ENCODE measurements at places on chromosomes 4 and X. TPM values are rescaled to one million over a fixed set of nuclear protein-coding genes. Genes with fewer than 3 reads are reported as not detected.

The WDR45 gene
- 65.1 TPM for polyA plus RNA-seq

- DNase-seq = no peak
These were observed 764.1 kb upstream of the TENM3 start for GRCh38 chr4:181479141-181479540.

- DNase-seq = no peak
These were observed 1.6 kb downstream of the FAM13A start for GRCh38 chr4:89055157-89056080.

DNA sequence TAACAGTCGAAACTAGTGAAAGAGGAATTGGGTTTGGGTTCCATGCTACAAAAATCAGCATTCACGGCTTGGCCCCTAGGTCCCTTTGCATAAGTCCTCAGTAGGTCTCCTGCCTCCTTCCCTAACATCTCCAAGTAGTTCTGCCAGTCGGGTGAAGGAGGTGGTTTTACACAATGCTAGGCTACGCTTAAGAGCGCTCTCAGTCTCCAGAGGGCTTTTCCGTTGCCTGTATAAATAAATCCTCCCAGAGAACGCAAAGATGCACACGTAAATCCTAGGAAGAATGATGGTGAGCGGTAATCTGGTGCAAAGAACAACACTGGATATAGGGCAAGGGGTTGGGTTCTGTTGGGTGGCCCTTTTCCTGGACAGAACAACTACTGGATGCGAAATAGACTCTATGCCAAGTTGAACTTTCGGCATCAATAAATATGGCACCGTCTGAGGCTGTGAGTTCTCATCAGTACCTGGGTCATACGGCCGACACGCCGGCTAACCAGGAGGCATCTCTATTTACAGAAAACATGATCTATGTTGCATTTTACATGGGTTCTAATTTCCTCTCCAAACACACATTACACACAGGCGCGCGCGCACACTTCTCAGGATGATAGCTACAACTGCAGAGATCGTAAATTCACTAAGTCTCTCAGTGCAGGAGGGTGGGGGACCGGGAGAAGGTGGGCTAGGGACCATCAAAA lies 1.3 kb downstream of the CAMK2D start:
- peak; percentile 63 for DNase-seq

The XAGE5 gene
- not detected for polyA plus RNA-seq

DNA sequence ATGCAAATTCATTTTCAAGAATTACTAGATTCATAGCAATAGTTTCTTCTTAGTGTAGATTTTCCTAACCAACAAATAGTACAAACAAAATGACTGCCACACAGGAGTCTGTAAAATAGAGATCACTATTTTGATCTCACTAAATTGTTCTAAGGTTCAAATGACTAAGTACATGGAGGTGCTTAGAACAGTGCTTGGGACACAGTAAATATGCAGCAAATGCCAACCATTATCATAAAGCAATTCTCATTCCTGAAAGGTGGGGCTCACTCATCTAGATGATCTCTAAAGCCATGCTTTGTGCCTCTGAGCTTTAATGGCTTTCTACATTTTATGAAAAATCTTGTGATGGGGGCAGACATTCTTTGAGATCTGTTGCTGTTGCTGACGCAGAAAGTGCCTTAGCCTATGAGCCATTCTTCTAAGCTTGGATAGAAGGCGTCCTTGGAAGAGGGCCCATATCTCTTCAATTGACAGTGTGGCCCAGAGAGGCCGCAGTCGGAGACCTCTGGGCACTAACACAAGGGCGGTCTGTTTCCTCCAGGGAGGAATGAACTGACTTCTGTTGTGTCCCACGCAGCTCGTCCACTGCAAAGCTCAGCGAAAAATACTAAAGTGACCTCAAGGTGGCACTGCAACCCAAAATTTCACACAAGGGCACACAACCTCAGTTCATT lies 23.5 kb downstream of the TLR10 start:
- no peak for DNase-seq

- no peak for DNase-seq
These were observed 104.3 kb upstream of the STK26 start for GRCh38 chrX:131918839-131919238.

The SGMS2 gene
- 2.6 TPM for polyA plus RNA-seq

DNA sequence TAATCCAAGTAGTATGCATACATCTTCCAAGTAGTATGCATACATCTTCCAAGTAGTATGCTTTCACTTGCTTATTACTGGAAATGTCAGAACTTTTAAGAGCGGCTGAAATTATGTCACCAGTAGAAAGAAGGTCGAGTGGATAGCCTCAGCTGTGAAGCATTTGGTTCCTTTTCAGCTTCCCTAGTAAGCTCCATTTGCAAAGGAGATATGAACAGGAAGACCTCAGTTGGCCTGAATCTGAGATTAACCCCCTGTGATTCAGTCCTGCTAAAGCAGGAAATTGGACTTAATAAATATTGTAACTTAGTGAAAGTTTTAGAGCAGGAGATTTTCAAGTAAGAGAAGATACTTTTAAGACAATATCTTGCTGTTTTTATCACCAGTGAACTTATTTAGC lies 48.1 kb downstream of the PCDH7 start:
- DNase-seq = no peak

- peak; percentile 68 for DNase-seq
These were observed 125.0 kb upstream of the TBL1X start for GRCh38 chrX:9339603-9340491.

GRCh38 chrX:155923200-155923599 lies 42.1 kb downstream of the VAMP7 start:
- no peak for DNase-seq

The PGM2 gene
- 7.5 TPM for polyA plus RNA-seq

The ERVMER34-1 gene
- 3.3 TPM for polyA plus RNA-seq

- DNase-seq = no peak
These were observed 607.8 kb downstream of the FSTL5 start for GRCh38 chr4:161555689-161556660.

GRCh38 chrX:119512146-119512800 lies 44.0 kb downstream of the SLC25A5 start:
- peak; percentile 61 for DNase-seq

- DNase-seq = no peak
These were observed 264.0 kb upstream of the SLIT2 start for GRCh38 chr4:19987746-19988145.

DNA sequence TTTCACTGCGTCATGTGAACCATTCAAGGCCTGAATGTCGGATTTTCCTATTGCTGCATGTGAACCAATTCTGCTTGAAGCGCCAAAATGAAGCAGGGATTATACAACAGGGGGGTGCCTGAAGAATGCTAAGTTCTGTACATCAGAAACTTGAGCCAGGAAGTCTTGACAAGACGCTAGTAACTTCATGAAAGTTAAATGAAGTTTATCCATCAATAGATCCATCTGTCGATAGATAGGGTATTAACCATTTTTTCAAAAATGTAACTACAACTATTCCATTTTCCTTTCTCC lies 590 bp upstream of the NAF1 start:
- no peak for DNase-seq

GRCh38 chr4:88320780-88321373 lies 36.5 kb upstream of the PPM1K start:
- DNase-seq = no peak

The CPLX1 gene
- 5.9 TPM for polyA plus RNA-seq

DNA sequence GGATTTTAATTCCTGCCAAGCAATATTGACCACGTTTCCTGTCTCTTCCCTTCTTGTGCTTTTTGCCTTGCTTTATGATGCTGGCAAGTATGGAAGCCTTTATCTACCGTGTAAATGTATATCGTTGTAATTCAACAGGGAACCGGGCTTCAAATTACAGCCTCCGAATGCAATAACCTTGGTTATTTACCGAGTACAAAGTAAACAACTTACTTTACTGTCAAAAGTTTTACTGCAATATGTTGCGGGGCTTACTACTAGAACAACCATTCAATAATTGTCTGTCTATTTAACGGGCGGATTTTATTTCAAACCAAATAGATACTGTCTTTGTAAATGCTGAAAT lies 73.1 kb downstream of the PALLD start:
- DNase-seq = no peak

GRCh38 chrX:23118890-23119527 lies 119.2 kb downstream of the DDX53 start:
- no peak for DNase-seq

GRCh38 chr4:3730422-3731190 lies 35.6 kb upstream of the ADRA2C start:
- no peak for DNase-seq

The NAP1L3 gene
- 2.3 TPM for polyA plus RNA-seq

DNA sequence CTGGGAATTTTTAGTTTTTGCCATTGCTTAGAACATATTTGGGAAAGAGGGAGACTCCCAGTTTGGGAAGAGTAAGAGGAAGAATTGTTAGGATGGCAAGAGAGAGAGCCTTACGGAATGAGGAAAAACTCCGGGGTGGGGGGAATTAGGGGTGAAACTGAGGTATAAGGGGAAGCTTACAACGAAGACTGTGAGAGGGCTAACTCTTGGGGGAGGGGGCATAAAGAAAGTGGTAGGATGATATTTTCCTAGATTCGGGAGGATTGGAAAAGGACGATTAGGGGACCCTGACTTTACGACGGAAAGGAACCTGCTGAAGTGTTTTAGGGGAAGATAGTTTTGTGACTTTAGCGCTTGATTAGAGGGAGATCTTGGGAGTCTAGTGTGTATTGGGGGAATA lies 86.2 kb upstream of the HPRT1 start:
- DNase-seq = no peak

DNA sequence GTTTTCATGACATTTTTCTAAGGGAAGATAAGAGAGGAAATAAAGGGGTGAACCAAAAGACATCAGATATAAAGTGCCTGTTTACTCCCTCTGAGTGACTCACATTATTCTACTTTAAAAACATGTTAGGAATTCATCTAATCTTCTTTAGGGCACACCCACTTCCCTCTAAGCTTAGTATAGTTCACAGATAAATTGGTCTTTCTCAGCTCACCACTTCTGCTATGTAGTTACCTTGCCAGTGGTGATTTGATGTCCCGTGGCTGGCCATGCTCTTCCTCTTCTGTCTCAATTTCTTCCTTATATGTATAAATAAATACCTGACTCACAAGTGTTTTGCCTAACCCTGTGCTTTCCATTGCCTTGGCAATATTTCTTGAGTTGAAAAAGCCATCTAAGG lies 96.8 kb downstream of the PDLIM5 start:
- DNase-seq = peak; percentile 48

The WDR17 gene
- 0.23 TPM for polyA plus RNA-seq

The NALF2 gene
- polyA plus RNA-seq = 41.6 TPM

The XAGE1A gene
- polyA plus RNA-seq = not detected

DNA sequence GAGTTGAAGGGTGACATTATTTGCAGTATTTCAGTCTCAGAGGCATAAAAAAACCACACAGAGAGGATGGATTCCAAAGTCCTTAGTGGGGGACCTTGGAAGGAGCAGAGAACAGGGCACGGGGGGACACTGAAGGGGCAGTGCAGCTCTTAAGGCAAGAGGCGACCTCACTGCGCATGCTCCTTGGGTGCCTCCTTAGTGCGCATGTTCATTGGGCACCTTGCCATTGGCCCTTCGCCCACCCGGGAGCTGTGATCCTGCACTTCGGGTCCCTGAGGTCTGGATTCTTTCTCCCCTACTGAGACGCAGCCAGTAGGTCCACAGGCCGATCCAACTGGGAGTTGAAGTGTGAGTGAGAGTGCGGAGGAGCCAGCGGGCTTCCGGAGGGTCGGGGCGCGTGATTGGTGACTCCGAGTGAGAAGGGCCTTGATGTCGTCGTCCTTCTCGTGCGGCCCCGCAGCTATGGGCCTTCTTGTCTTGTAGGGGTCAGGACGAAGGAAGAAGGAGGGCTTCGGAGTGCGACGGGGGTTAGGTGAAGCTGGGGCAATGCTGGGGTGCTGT lies at the start of gene XAGE5:
Gene XAGE5 (plus strand): TSS at position 223 of the 561 bp plus-strand sequence. CDS start 1,280 bp downstream, outside the sequence.
- no peak for DNase-seq

The FAM236A gene
- not detected for polyA plus RNA-seq

- DNase-seq = no peak
These were observed 176.9 kb upstream of the SCML1 start for GRCh38 chrX:17560385-17560784.

The FREM3 gene
- polyA plus RNA-seq = 0.01 TPM

The ADH7 gene
- not detected for polyA plus RNA-seq

DNA sequence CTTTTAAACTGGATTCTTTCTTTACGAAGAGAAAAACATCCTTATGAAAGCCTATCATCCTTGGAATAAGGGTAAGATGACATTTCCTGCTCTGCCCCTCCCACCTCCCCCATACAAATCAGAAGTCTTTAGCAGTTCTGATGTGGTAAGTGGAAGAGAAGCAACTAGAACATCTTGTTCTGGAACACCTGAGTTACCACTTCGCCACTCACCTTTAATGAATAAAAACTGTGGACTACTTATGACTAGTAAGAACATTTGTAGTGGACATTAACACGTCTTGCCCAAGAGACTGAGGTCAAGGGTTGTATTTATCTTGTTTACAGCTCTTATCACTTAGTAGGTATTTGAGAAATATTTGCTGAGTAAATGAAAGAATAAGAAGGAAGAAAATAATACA lies 4.3 kb downstream of the XKRX start:
- DNase-seq = no peak

The ZBTB49 gene
- polyA plus RNA-seq = 2.0 TPM

The MEPE gene
- polyA plus RNA-seq = not detected

GRCh38 chr4:86155766-86156165 lies 204.1 kb downstream of the MAPK10 start:
- no peak for DNase-seq

DNA sequence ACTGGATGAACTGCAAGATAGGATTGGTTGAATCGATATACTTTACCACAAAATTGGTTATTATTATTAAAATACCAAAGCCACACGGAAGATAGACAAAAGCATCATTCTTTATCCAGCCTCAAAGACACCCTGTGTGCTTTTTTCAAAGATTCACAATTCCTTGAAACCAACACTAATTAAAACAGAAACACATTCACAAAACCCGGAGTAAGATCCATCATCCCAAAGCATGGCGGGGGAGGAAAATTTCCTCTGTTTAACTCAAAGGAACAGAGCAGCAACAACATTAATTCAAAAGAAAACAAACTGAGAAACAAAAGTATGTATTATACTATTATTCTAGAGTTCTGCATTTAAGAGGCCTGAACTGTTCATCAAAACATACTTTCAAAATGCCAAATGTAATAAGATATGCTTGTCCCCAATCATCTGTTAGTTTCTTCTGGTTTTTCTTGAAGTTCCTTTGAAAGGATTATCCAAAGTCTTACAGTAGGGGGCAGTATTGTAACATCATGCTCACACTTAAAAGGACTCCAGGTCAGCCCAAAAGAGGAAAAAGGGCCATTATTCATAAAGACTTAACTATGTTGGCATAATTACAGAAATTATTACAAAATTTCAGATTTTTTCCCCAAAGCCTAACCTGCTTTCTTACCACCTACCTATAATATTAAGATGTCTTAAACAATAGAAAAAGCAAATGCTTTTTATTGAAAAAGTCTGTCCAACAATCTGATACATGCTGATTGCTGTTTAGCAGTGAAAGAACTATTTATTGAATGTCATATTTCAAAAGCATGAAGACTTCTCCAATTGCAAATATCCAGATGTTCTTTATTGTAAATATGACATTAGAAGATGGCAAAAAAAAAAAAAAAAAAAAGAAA lies 168.7 kb downstream of the SCFD2 start:
- no peak for DNase-seq

GRCh38 chr4:186920992-186921391 lies 197.3 kb upstream of the FAT1 start:
- no peak for DNase-seq
